ENCODE measurements at places on chromosomes 2 and 18.

GRCh38 chr2:38095079-38095995, 19.4 kb upstream of the CYP1B1 start:
- DNase-seq = no peak

GRCh38 chr18:60246606-60247005, 126.0 kb downstream of the MC4R start:
- no peak for DNase-seq

- DNase-seq = no peak
Measured at GRCh38 chr2:96414161-96414710, 78.7 kb downstream of the NCAPH start.

- no peak for DNase-seq
Measured at GRCh38 chr18:74951165-74951760, 257.7 kb downstream of the PTGR3 start.

Data from esophagus squamous epithelium (tissue), 5 donors.